ENCODE measurements at places on chromosomes 4 and X.

DNA sequence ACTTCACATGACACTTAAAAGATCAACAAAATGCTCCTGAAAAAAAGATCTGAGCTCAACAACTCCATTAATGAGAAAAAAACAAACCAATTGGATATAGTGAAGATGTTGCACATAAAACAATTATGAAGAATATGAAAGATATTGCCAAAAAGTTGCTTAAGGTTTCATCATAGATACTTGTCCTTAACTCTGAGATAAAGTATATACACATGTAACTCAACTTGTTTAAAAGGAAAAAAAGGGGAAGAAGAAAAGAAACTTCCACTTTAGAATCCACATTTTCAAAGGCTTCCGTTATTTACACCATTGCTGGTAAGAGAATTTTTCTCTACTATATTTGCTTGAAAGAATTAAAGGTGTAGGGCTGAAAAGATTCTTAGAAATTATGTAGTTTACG lies 2.7 kb downstream of the AFAP1 start:
- DNase-seq, result no peak

DNA sequence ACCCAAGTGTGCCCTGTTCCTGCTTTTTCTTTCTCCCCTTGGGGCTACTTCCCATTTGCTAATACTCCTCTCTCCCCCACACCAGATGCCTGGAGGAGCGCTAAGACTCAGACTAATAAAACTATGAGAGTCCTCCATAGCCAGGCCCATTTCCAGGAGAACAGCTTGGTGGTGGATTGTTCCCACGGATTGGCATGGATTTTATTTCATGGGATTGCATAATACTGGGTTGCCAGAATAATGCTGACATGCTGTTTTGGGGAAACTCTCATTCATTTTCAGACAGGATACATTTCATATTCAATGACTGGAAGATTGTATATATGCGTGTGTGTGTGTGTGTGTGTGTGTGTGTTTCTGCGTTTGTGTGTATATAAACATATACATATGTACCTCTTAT lies 447.5 kb upstream of the PITX2 start:
- DNase-seq, result no peak

GRCh38 chr4:84673475-84674240 lies 90.7 kb downstream of the CDS1 start:
- no peak for DNase-seq

GRCh38 chr4:142331646-142332045 lies 514.5 kb downstream of the INPP4B start:
- no peak for DNase-seq

GRCh38 chr4:56106180-56107147 lies 157.7 kb downstream of the CEP135 start:
- DNase-seq, result no peak

DNA sequence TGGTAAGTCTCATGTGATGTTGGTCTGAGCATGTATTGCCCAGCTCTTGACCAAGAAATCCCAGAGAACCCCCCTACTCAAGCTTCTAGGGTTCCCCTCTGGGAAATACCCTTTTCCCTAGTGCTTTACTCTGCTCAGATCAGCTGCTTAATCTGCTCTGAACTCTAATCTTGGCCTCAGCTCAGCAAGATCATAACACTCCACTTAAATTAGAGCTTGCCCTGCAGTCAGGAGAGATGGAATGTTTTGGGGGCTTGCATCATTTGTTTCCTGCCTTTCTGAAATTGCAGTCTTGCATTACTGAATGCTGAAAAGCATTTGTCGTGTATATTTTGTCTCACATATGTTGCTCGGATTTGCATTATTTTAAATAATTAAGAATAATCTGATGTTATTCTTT lies 1153.6 kb downstream of the FSTL5 start:
- no peak for DNase-seq

- no peak for DNase-seq
Observed at GRCh38 chr4:150135134-150135772, 57.0 kb downstream of the DCLK2 start.

DNA sequence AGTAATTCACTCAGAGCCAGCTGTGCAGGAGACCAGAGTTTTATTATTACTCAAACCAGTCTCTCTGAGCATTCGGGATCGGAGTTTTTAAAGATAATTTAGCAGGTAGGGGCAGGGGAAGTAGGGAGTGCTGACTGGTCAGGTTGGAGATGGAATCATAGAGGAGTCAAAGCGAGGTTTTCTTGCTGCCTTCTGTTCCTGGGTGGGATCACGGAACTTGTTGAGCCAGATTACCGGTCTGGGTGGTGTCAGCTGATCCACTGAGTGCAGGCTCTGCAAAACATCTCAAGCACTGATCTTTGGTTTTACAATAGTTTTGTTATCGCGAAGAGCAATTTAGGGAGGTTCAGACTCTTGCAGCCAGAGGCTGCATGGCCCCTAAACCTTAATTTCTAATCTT lies 63.6 kb downstream of the TRIM2 start:
- no peak for DNase-seq

- DNase-seq, result no peak
Observed at GRCh38 chrX:69062493-69062892, 102.8 kb downstream of the PJA1 start.

DNA sequence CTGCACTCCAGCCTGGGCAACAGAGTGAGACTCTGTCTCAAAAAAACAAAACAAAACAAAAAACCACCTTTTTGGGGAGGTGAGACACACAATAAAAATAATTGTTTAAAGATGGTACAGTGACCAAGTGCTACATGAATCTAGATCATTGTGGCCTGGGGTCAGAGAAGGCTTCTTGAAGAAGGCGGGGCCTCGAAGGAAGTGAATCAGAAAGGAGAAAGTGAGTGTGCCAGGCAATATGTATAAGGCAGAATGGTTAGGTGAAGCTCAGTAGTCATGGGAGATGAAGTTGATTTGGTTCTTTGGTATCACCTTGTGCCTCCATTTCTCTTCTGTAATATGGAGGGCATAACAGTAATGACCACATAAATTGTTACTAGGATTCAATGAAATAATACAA lies 58.9 kb downstream of the DOCK11 start:
- DNase-seq, result no peak

DNA sequence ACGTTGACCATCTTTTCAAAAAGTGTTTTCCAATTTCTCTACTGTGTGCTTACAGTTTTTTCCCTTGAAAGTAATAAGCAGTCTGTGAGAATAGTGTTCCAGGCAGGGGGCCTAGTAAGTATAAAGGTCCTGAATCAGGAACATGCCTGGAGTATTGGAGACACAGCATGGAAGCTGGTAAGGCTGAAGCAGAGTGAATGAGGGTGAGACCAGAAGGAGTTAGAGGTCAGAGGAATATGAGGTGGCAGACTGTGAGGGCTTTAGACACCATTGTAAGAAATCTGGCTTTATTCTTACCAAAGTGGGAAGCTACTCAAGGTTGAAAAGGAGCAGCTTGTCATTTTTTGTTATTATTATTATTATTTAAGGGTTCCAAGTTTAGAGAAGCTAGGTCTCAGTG lies 107.4 kb downstream of the CT47B1 start:
- no peak for DNase-seq

GRCh38 chrX:42246814-42247213 lies 323.5 kb upstream of the CASK start:
- no peak for DNase-seq

DNA sequence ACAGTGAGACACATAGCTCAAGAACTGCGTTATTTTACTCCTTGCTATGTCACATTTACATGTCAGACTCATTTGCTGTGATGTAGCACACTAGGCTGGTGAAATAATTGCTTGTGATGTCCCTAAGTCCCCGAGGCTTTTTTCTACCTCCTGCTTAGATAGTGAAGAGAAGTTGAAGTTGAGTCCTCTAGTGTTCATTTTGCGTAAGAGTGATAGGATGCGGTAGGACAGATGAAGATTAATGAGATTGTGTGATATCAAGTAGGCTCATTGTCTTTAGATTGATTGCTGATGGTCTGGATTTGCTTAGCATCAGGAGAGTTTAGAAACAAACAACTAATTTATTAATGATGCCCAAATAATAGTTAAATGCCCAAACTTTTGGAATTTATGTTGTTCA lies 173.6 kb upstream of the NUDT6 start:
- no peak for DNase-seq

- no peak for DNase-seq
Observed at GRCh38 chr4:8493484-8493883, 52.9 kb downstream of the TRMT44 start.

DNA sequence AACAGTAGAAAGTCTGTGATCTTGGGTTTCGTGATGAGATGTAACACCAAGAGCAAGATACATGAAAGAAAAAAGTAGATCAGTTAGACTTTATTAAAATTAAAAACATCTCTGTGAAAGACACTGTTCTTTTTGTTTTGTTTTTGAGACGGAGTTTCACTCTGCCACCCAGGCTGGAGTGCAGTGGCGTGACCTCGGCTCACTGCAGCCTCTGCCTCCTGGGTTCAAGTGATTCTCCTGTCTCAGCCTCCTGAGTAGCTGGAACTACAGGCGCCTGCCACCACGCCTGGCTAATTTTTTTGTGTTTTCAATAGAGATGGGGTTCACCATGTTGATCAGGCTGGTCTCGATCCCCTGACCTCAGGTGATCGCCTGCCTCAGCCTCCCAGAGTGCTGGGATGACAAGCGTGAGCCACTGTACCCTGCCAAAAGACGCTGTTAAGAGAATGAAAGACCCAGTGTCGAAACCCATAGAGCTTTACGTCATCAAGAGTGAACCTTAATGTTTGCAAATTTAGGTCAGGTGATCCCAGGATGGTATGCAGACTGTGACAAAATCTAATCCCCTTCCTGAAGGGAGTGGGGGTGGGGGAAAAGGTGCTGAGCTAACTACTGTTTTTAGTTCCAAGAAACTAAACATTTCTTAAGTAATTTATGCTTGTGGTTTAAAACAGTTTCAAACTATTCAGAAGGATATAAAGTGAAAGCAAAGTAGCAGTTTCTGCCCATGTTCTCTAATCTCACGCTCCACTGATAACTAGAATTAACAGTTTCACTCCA lies 8.0 kb downstream of the OFD1 start:
- peak; percentile 7 for DNase-seq

- no peak for DNase-seq
Observed at GRCh38 chrX:37959212-37960021, 46.9 kb upstream of the SYTL5 start.

DNA sequence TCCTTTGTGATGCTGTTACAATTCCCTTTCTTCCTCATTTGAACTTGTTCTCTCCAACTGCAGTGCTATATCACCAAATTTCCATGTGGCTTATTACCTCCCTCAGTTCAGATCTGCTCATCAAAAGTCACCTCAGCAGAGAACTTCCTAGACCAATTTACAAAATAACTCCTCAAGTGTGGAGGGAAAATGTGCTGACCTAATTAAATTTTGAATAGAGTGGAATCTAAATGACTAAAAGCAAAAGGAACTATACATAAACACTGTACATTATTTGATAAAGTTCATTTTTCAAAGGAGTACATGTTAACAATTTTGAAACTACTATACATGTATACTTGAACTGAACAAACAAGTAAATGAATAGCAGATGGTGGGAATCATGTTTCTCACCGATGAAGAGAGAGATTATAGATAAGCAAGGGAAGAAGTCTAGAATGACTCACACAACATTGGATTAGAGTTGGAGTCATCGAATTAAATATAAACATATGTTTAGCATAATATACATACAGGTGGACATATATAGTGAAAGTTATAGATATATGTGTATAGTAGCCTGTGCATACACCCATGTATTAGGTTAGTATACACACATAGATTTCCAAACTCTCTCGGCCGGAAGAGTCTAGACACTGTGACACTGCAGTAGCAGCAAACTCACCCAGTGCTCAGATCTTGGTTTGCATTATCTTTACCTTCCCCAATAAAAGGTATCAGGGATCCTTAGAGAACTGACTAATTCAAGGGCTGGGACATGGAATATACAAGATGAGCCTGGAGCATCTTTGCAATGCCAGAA lies 318.7 kb downstream of the PCDH18 start:
- no peak for DNase-seq

DNA sequence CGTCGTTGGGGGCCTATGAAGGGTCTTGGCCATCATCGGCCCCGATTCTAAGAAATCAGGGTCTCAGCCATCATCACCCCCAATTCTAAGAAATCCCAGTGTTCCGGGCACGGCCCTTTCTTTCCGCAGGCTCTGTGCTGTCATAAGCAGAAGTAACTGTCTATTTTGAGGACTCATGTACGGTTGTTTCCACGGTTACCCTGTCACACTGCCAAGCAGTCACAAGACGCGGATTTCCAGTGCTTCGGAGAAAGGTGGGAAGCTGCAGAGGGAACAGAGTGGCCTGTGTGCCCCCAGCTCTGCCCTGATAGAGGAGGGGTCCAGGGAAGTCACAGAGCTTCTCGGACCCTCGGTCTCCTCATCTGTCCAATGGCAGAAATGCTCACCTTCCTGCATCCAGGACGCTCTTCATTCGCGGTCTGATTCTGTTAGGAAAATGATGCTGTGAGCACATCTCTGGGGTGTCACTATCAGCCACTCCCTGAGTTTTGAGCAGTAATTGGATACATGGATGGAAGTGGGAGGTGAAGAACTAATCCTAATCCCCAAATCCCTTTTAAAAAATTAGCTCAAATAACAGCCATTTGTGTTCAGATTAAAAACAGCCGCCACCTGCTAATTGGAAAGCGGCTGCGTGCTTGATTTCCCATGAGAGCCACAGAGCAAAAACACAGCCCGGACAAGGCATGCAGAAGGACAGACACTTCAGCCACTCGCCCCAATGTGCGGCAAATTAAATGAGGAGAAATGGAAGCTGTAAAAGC lies 73.1 kb downstream of the WFS1 start:
- no peak for DNase-seq

DNA sequence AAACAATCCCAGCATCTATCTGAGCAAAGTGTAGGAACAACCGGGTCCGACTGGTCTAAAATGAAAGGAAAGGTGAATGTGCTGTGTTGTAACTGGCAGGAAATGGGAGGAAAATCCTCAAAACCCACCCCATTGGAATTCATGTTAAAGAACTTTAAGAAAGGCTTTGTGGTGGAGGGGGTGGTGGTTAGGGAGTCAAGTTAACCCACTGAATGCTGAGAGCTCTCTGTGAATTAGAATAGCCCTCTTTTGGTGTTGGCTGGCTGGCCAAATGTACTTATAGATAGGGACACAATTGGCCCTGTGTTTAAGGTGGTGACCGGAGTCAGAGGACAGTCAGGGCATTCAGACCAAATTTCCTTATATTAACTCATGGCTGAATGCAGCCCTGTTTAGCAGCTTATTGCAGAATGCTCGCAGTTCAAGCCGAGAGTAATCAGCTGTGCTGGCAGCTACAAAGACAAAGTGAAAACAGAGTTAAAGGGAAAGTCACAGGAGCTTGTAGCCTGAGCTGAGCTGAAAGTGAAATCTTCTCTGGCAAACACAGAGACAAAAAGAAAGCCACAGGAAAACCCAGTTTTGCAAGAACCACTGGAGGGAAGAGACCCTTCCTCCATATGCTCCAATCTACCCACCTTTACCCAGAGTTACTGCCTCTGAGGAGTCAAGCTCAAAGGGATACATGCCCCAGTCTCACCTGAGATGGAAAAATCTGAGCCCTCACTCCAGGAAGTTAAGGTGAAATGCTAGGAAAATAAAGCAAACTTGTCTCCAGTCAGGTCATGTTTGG lies 38.5 kb upstream of the UGT2B7 start:
- no peak for DNase-seq

GRCh38 chr4:85741921-85742591 lies 267.1 kb downstream of the ARHGAP24 start:
- DNase-seq, result no peak

All from CD4-positive, alpha-beta T cell treated with Interleukin-17A for 4 hours (primary cell).